ENCODE measurements at places on chromosomes 1 and 21. TPM values are rescaled to one million over a fixed set of nuclear protein-coding genes. Genes with fewer than 3 reads are reported as not detected.

GRCh38 chr1:67166196-67166595 lies at the start of gene IL23R:
IL23R (plus strand) TSS chr1:67166454; CDS start chr1:67168121, 1,667 bp downstream.
- DNase-seq: no peak

- peak; percentile 54 for DNase-seq
Measured at GRCh38 chr1:65075123-65075976, 72.7 kb upstream of the AK4 start.

ACP6 gene
- 18.6 TPM for polyA plus RNA-seq

NBPF6 gene
- not detected for polyA plus RNA-seq

All from pancreas (tissue), 10 donors.